Adrenal gland (tissue), 19 donors: ENCODE measurements at places on chromosomes 13 and 19. TPM values are rescaled to one million over a fixed set of nuclear protein-coding genes. Genes with fewer than 3 reads are reported as not detected.

IGLON5 gene
- total RNA-seq = 0.67 TPM

WASF3 gene
- 40.2 TPM for total RNA-seq

DCT gene
- total RNA-seq = 1.2 TPM

PDX1 gene
- not detected for total RNA-seq

FGF21 gene
- total RNA-seq = not detected

FCER2 gene
- total RNA-seq = 0.39 TPM

ADM5 gene
- 0.39 TPM for total RNA-seq

ABHD8 gene
- 44.6 TPM for total RNA-seq

GRCh38 chr19:5202553-5202952 lies 138.1 kb downstream of the PTPRS start:
- DNase-seq = no peak

DNA sequence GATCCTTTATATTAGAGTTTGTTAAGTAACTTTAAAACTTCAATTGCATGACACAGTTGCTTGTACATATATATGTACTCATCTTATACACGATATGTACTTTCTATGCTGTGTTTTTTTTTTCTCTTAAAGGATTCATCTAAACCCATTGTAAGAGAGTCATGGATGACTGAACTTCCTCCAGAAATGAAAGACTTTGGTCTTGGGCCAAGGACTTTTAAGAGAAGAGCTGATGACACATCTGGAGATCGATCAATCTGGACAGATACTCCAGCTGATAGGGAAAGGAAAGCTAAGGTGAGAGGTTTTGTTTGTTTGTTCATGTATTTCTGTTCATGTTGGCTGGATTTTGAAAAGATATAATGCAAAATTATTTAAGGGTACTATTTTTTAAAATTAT lies 26.0 kb downstream of the GPALPP1 start:
- DNase-seq = no peak

DNA sequence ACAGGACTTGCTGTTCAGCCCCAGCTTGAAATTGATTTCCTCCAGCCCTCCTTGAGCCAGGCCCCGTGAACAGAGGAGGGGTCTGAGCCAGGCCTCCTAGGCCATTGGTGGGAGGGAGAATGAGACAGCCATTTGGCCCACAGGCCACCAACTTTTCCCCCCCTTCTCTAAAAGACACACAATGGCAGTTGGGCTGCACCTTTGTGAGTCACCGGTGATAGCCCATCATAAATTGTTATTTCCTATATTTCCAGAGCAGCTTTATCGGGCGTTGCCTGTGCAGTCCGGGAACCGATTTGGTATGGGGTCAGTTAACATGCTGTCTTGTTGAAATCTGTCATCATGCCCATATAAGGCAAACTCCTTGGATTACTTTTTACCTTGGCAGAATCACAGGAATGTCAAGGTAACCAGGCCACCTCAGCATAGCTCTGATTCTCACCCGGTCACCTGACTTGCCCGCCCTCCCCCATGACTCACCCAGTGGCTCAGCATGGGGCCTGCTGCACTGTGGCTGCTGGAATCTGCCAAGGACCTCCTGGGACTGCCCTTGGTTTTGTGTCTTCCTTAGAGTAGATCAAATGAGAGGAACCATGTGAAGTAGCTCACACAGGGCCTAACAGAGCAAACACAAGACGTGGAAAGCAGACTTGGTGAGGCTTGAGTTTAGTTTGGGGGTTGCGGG lies 36.1 kb downstream of the ACTN4 start:
- peak; percentile 97 for DNase-seq

DNA sequence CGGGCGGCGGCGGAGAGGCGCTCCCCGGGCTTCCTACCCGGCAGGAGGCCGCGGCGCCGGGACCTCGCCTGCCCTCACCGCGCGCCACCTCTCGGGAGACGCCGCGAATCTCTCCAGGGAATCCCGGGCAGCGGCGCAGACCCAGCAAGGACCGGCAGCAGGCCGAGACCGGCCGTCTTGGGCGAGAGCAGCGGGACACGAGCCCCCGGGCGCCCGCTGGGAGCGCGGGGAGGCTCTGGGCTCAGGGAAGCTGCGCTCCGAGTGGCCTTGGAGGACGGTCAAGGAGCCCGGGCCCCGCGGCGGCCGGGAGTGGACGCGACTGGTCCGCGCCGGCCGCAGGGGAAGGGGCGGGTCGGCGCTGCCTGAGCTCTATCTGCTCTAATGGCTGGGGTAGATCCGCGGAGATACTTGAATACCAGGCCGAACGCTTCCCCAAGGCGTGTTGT lies 14.7 kb downstream of the CDX2 start:
- peak; percentile 4 for DNase-seq

GRCh38 chr19:18385675-18386542 lies at the start of gene GDF15:
Gene GDF15 (plus strand): TSS chr19:18386158. CDS start chr19:18386190, 32 bp downstream.
- DNase-seq = peak; percentile 58

DNA sequence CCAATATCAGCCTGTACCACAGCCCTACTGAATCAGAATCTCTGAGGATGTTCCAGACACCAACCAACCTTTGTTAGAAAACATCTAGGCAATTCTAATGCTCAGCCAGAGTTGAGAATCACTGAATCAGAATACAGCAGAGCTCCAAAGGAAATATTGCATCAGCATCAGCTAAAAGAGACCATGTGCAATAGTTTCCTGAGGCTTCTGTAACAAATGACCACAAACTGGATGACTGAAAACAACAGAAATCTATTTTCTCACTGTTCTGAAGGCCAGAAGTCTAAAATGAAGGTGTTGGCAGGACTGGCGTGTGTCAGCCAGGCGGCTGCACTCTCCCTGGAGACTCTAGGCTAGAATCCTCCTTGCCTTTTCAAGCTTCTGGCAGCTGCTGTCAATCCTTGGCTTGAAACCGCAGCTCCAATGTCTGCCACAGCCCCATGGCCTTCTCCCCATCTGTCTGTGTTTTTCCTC lies 1.2 kb upstream of the DCT start:
- DNase-seq = no peak

DNA sequence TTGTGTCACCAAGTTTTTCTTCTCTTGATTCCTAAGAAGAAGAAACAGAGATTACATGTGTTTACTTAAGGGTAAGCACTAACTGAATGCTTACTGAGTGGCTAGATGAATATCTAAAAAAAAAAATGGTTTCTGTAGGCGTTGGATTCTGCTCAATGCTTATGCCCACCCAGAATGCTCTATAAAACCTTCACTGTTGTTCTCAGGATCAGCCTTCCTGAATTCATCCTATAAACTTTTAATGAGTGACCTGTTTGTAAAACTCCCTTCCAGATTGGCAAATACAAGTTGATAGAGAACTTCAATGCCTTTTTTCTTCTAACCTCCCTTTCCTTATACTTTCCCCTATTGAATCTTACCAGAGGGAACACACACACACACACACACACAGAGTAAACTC lies 90.2 kb downstream of the NDFIP2 start:
- no peak for DNase-seq

GRCh38 chr19:35099897-35100275 lies 15.7 kb upstream of the FXYD3 start:
- DNase-seq = no peak

DNA sequence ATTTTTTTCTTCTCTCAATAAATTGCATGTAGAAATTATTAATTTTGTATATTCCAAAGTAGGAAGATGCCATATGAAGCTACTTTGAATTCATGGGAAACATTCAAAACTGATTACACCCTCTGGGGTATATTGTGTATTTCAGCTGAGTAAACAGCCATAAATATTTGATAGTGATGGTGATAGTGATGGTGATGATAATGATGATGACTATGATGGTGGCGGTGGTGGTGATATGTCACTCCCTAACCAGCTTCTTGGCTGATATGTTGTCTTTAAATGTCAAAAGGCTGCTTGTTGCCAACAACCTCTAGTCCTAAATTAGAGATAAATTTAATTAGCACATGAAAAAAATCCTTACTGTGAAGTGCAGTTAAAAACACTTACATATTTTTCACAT lies 102.0 kb downstream of the LRCH1 start:
- no peak for DNase-seq

DNA sequence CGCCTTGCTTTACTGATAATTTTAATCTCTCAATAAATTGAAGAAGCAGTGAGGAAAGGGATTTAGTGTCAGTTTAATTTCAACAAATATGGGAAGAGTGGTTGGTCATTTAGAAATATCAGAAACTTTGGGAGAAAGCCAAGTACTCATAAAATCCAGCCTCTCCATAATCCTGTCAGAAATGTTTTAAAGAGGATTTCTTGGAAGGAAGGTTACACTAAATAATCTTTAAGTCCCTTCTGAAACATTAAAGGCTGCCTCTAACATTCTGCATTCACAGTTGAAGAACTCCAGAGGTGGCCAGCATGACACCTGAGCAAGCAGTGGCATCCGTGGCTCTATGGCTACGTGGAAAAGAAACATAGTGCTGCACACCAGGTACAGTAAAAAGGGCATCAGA lies 378.5 kb downstream of the ENOX1 start:
- no peak for DNase-seq

DNA sequence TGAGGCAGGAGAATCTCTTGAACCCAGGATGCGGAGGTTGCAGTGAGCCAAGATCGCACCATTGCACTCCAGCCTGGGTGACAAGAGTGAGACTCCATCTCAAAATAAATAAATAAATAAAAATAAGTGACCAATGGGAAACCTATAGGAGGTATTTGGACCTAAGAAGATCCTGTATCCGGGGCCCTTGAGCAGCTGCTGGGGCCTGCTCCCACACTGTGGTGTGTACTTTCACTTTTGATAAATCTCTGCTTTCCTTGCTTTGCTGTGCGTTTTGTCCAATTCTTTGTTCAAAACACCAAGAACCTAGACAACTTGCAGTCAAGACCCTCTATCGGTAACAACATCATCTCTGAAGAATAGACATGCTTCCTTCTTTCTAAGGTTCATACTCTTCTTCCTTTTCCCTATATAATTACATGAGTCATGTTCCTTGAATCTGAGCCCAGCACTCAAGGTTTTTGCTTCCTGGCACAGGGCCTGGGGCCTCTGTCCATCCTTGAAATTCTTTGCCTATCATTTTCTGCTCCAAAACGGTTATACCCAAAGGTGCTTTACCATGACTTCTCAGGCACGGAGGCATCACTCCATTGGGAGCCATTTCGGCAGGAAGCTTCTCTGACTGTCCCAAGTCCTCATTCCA lies 14.2 kb upstream of the PNMA8C start:
- peak; percentile 91 for DNase-seq

- no peak for DNase-seq
These were observed 73.2 kb upstream of the IPO5 start for GRCh38 chr13:97880311-97880675.

- DNase-seq = peak; percentile 63
These were observed 19.6 kb downstream of the TMEM150B start for GRCh38 chr19:55305491-55305890.

- DNase-seq = no peak
These were observed 18.2 kb upstream of the DCUN1D2 start for GRCh38 chr13:113508521-113509254.
